IPS DF 19.7 (cell line): ENCODE measurements at places on chromosomes 6 and 20.
A peak's percentile ranks its signal among the peaks of the same experiment; 100 is the strongest.

GRCh38 chr6:144493035-144493910 is 208.1 kb downstream of the UTRN start:
- DNase-seq: no peak

DNA sequence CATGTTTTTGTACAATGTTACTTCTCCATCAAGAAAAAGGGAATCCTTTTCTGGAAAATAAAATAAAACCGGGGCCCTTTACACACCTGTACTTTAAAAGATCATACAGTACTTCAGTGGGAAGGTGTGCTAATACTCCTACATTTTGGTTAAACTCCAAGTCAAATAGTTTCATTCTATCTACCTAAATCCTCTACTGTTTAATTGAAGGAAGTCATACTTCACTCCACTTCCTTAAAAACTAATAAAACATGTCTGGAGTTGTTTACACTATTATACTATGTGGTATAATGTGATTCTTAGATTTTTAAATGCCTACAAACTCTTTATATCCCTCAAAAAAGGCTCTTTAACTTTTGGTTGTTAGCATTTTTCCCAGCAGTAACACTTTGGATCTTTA is 18.6 kb upstream of the HBS1L start:
- no peak for DNase-seq

- no peak for DNase-seq
Measured at GRCh38 chr6:160996131-160996601, 4.6 kb downstream of the MAP3K4 start.

- no peak for DNase-seq
Measured at GRCh38 chr20:64042054-64042781, 6.2 kb downstream of the C20orf204 start.

DNA sequence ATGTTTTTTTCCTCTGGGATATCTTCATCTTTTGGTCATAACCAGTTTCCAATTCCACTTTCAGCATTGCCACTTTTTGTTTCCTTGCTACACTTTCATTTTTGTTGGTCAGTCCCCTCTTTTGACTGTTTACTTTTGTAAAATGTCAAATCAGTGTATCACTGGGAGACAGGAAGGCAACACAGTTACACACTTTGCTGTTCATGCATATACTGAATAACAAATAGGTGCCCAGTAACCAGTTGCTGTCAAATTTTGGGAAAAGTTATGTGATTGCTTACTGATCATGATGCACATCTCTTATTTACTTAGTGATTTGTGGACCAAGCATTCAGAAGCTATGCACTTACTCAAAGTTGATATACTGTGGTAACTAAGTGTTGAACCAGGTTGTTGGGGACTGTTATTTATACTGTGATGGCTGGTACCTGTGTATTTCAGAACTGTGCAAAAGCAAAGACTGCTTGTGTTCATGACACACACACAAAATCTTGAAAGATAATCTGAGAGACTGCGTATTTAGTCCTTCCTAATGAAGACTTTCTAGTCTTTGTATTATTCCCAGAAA is 41.0 kb downstream of the ZNF292 start:
- no peak for DNase-seq

GRCh38 chr6:53049415-53049814 is 15.8 kb upstream of the FBXO9 start:
- no peak for DNase-seq

DNA sequence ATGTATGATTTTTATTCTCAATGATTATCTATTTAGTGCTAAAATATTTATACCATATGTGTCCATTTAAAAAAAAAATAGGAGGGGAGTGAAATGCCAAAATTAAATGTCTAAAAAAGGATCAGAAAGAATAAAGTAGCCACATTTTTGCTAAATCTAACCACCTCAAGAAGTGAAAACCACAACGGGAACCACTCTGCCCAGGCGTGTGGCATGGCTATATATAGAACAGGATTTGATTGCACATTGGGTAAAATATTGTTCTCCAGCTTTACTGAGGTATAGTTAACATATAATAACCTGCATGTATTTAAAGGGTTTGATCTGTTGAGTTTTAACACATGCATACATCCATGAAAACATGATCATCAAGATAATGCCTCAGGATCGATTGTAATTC is 19.0 kb upstream of the AFDN start:
- no peak for DNase-seq

- DNase-seq: no peak
Measured at GRCh38 chr6:36358226-36358915, 21.7 kb upstream of the BNIP5 start.

DNA sequence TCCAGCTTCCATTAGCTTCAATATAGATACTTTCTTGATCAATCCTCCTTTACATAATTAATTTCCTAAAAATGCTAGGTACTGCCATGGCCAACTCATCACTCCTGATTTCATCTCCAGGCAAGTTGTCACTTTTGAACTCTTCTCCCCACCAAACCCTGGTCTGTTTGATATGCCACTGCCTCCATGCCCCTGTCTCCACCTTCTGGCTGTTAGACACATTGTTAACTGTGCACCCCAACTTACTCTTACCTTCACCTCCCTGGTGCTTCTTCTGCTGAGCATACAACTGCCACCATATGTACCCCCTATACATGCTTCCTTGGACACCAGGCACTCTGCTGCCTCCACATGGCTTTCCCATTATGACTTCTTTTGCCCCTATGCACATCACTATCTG is 21.9 kb upstream of the AIG1 start:
- no peak for DNase-seq

DNA sequence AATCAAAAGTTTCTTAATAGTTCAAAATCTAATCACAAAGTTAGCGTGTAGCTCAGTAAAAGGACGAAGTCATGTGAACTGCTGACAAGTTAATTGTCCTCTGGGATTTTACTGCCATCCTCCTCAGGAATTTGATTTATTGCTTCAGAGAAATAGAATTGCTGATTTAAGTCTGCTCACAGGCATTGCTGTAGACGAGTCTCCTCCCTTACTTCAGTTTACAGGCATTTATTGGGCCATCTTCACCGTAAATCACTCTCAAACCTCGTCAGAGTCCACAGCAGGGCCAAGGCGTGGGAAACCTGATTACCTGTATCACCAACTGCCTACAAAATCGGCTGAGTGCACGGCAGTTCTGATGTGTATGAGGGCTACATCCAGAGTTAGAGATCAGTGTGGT is 119.1 kb upstream of the PDE10A start:
- DNase-seq: no peak

DNA sequence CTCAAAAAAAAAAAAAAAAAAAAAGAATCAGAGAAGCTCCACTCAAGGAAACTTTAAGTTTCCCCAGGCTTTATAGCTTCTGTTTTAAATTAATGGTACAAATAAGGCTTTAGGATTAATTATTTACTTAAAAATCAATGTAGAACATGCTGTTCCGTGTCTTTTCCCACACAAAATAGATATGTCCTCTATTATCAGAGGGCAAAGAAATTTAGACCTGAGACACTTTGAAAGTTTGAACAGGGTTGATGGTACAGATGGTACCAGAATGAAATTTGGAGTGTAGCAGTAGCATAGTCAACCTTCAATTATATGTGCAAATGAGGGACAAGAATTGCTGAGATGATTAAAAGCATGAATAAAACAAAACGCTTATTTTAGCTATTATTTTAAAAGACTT is 32.2 kb upstream of the REV3L start:
- no peak for DNase-seq

DNA sequence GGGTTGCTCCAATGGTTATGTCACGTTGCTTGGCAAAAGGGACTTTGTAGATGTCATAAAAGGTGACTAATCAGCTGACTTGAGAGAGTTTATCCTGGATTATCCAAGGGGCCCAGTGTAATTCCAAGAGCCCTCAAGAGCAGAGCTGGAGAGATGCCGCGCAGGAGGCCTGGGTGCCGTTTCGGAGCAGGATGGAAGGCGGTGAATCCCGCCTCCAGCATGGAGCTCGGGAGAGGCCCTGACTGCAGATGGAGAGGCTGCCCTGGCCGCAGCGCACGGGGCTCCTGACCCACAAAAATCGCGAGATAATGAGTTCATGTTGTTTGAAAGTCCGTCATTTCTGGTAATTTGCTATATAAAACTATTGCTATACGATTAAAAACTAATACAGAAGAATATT is 219.8 kb downstream of the ZDHHC14 start:
- DNase-seq: no peak

DNA sequence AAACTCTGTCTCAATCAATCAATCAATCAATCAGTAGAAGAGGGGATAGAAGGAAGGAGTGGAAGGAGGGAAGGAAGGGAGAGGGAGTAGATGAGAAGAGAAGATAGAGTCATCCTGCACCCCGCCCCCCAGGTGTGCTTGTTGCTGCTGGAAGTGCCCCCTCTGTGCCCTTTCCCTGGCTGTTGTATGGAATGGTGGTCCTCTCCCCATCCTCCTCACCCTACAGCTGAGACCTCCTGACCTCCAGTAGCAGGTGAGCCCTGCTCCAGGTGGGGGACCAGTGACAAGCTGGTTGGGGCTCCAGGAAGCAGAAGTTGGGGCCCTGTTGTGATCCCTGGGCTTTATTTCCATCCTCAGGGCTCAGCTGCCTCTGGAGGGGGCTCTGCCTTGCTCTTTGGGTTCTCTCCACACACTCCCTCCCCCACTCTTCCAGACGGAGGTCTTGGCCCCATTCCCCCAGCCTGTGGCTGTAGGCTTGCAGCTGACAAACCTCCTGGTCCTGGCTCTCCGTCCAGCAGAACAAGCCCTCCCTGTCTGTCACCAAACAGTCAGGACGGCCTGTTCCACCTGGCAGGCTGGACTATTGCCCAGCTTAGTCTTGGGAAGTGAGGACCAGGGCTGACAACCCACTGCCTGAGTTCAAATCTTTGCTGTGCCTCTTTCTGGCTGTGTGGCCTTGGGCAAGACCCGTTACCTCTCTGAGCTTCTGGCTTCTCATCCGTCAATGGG is 26.0 kb upstream of the SCRT2 start:
- no peak for DNase-seq

DNA sequence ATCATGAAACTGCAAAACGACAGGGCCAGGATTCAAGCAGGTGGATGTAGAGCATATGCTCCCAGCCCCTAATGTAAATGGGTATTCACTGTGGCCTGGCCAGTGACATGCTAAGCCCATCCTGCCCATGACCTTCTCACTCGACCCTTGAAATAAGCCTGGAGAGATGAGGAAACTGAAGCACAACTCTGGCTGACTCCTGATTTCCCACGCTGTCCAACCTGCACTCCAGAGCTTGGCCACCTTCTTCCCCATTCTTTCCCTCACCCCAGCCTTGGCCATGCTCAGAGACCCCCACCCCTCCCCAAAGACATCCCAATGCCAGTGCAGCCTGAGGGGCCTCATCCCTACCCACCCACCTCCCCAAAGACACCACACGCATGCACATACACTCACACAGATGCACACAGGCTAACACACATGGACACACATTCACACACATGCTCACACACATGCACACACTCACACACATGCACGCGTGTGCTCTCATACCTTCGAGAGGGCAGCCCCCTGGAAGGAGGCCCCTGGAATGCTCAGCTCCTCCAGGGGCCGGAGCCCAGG is 12.4 kb downstream of the TFEB start:
- no peak for DNase-seq

GRCh38 chr20:58407966-58408557 is 19.0 kb downstream of the VAPB start:
- DNase-seq: no peak

- no peak for DNase-seq
Measured at GRCh38 chr6:83709748-83710050, 798 bp upstream of the SNAP91 start.

GRCh38 chr6:19605624-19606023 is 231.5 kb upstream of the ID4 start:
- DNase-seq: no peak

GRCh38 chr20:63357921-63358905 is 2.9 kb downstream of the CHRNA4 start:
- no peak for DNase-seq

DNA sequence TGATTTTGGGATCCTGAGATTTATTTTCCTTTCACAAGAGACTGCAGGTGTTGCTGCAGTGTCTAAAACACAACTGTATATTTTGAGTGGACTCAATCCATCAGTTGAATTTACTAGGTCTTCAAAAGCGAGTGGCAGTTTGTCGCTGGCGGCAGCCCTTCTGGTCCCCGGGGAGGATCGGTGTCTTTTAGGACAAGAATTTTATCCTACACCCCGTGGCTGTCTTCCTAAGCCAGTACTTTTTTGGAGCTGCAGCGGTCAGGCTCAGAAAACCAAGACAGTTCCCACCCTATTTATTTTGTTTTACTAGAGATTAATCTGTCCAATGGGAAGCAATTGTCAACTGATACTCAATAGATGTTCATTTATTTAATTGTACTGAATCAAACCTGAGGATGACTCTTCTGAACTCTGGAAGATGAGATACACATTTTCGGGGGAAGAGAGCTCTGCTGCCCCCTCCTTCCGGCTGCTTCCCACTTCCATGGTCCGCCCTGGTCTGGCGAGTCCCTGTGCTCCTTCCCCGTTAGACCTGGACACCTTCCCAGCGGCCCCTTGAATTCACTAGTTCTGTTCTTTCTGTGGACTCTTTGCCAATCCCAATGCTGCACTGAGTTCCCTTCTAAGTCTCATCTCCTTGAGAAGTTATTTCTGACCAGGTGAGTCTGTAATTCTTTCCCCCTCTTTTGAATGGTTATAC is 90.6 kb downstream of the ERMARD start:
- no peak for DNase-seq

GRCh38 chr20:43973231-43973630 is 58.6 kb downstream of the TOX2 start:
- DNase-seq: no peak

- no peak for DNase-seq
Measured at GRCh38 chr6:82584856-82585255, 221.2 kb downstream of the TPBG start.

- DNase-seq: no peak
Measured at GRCh38 chr6:21587961-21588480, 5.5 kb upstream of the SOX4 start.

- DNase-seq: peak; percentile 17
Measured at GRCh38 chr20:3580412-3580811, 82.8 kb downstream of the GFRA4 start.

- DNase-seq: no peak
Measured at GRCh38 chr6:138487102-138487604, 12.1 kb downstream of the NHSL1 start.
